Stromal cell of bone marrow (primary cell): ENCODE measurements at places on chromosomes 16 and 17.

GRCh38 chr16:10332241-10332640 lies 53.6 kb upstream of the ATF7IP2 start:
- DNase-seq = no peak

- no peak for DNase-seq
These were observed 6.8 kb downstream of the KRT37 start for GRCh38 chr17:41417576-41418015.

GRCh38 chr17:82302991-82303943 lies 14.1 kb downstream of the CD7 start:
- no peak for DNase-seq

GRCh38 chr17:36608794-36609497 lies 7.6 kb downstream of the MRM1 start:
- DNase-seq = peak; percentile 51

DNA sequence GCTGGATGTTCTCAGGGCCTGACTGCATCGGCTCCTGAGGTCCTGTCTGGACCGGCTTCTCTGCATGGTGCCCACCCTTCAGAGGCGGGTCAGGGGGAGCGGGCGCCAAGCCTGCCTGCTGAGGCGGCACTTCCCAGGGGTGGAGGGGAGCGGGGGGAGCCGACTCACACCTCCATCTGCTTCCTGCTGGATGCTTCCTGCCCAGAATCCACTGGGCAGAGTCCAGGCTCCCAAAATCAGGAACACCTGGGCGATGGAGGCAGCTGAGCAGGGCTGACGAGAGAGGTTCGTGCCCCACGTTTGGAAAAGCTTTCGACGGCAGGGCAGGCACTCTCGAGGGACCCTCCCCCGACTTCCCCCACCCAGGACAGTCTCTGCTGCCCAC lies 42.2 kb downstream of the TIMM22 start:
- DNase-seq = no peak

GRCh38 chr17:46027048-46027975 lies 28.3 kb downstream of the STH start:
- no peak for DNase-seq

DNA sequence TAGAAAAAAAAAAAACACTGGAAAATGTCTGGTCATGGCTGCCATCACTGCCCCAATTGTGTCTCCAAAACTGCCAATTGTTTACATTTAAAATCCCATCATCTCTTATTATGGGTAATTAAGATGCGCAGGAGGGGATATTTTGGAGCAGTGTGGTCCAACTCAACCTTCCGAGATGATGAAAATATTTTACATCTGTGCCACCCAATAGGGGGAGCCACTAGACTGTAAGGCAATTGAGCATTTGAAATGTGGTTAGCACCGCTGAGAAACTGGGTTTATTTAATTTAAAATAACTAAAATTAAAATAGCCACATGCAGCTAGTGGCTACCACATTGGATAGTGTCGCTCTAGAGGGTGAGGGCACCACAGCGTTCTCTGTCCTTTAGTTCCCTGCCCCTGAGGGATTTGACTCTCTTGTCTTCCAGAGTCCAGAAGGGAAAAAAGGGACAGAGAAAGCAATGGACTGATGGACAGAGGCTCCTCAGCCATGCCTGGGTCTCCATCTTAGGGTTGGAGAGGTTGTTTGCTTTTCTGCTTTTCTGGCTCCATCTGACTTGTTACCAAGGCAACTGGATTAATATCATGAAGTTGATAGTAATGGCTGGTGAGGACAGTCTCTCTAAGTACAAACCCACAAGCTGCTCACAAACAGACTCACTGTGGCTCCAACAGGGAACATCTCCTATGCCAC lies 3.5 kb downstream of the MPO start:
- DNase-seq = no peak

- DNase-seq = no peak
These were observed 9.4 kb upstream of the ARHGAP23 start for GRCh38 chr17:38418693-38419507.

DNA sequence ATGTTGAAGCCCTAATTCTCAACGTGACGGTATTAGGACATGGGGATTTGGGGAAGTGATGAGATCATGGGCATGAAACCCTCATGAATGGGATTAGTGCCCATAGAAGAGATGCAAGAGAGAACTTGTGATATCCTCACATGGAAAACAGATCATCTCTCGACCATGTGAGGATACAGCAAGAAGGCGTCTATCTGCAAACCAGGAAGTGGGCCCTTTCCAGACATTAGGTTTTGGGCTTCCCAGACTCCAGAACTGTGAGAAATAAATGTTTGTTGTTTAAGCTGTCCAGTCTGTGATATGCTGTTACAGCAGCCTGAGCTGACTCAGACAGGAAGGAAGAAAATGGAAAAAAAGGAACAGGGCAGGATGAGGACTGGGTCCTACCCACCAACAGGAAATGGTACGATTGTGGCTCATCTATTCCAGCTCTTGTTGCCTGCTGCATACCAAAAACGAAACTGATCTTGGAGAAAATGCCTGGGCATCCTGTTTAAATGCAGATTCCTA lies 21.9 kb upstream of the SSTR2 start:
- DNase-seq = no peak

GRCh38 chr17:67520916-67521774 lies 144.1 kb downstream of the PITPNC1 start:
- peak; percentile 25 for DNase-seq

GRCh38 chr16:57245472-57246113 lies 534 bp downstream of the ARL2BP start:
- no peak for DNase-seq

- DNase-seq = peak; percentile 23
These were observed 100.6 kb downstream of the ZNF423 start for GRCh38 chr16:49755313-49755620.

- no peak for DNase-seq
These were observed 111.4 kb downstream of the PRKCA start for GRCh38 chr17:66413559-66414520.

DNA sequence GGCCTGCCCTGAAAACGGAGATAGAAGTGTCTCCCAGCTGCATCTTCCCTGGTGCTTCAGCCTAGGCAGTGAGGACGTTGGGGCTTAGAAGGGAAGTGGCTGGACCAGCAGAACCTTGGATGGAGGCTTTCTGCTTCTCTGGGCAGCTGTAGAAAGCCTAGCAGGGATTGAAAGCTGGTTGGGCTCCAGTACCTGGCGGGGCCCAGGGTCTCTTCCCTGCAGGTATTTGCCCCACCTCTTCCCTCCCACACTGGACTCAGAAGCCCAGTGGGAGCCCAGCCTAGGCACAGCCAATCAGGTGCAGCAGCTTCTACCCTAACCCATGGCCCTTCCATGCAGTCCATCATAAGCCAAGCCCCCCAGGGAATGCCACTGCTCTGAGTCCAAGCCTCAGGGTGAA lies 190.3 kb upstream of the IRX6 start:
- no peak for DNase-seq

GRCh38 chr17:73196500-73196899 lies 3.6 kb downstream of the COG1 start:
- no peak for DNase-seq

DNA sequence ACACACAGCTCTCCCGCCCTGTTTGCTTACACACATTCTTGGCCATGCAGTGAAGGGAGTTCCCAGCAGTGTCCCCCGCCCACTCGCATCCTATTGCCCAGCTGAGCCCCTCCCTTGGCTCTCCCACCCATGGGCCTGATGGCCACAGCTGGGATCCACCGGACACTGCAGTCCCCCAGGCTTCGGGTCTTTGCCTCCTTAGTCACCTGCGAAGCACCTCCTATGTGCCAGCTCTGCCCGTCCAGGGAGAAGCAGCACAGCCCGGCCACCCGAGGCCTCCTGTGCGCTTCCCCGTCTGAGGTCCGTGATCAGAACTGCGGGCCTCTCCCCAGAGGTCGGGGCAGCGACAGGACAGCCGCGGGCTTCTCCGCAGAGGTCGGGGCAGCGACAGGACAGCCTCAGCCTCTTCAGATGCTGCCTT lies 136.9 kb downstream of the BANP start:
- DNase-seq = no peak

DNA sequence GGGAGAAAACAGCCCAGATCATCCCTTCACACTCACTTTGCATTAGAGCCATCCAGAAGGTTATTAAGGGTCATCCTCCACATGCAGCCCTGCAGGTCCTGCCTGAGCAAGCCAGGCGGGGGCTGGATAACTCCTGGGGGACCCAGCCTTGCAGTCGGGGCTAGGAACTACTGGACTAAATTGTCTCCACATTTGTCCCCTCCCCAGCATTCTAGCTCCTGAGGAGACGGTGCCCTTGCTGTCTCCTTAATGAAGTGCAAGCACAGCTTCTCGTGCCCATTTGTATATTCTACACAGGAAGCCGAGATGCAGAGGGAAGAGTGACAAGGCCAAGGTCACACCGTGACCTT lies 185.2 kb downstream of the C16orf95 start:
- no peak for DNase-seq

GRCh38 chr16:87395181-87395842 lies 3.2 kb downstream of the MAP1LC3B start:
- DNase-seq = no peak

DNA sequence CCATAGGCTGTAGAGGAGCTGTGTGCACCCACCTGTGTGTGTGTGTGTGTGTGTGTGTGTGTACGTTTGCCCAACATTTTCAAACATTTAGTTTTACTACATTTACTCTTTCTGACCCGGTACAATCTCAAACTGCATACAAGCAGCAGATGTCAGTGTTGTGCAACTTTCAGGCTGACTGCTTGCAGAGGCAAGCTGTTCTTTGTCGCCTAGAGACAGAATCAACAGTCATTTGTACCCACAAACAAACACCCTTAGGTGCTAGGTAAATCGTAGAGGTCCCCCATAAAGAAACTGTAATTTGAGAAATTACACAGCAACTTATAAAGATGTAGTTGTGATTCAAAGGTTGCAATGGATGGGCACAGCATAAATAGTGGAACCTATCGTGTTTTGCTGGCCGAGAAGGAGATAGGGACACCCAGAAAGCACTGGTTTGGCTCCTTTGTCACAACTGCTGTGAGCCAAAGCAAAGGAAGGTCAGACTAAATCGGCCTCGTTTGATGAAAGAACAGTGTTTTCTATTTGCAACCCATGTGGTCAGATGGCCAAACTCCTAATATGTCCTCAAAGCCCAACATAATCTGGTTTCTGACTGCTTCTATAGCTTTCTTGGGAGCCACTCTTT lies 478.4 kb downstream of the TOX3 start:
- no peak for DNase-seq

- DNase-seq = peak; percentile 34
These were observed 126.0 kb upstream of the SDK2 start for GRCh38 chr17:73770115-73770848.
